Right ventricle myocardium inferior (tissue), 1 donor: ENCODE measurements at places on chromosomes 13 and 19. TPM values are rescaled to one million over a fixed set of nuclear protein-coding genes. Genes with fewer than 3 reads are reported as not detected.

The BRD4 gene
- total RNA-seq = 56.5 TPM

The OR7A5 gene
- not detected for total RNA-seq

The MBD3L2 gene
- not detected for total RNA-seq

The NUCB1 gene
- total RNA-seq = 246 TPM

The ZNF844 gene
- 14.3 TPM for total RNA-seq

The NLRP4 gene
- not detected for total RNA-seq

The SIX5 gene
- 22.3 TPM for total RNA-seq

The FFAR1 gene
- total RNA-seq = not detected

The INSL3 gene
- total RNA-seq = not detected

The LILRA5 gene
- 1.8 TPM for total RNA-seq

The PLA2G4C gene
- total RNA-seq = 40.8 TPM

The CYP2F1 gene
- not detected for total RNA-seq

The C19orf73 gene
- total RNA-seq = 1.8 TPM

The MAST3 gene
- 5.5 TPM for total RNA-seq

The ZNF791 gene
- total RNA-seq = 14.4 TPM

The CGB7 gene
- not detected for total RNA-seq

The ZNF136 gene
- 3.8 TPM for total RNA-seq

The OR7D2 gene
- total RNA-seq = 0.08 TPM

The POLR2I gene
- 145 TPM for total RNA-seq

The HNRNPA1L2 gene
- total RNA-seq = 1.5 TPM

The ZNF555 gene
- 8.9 TPM for total RNA-seq

The RUVBL2 gene
- 46.8 TPM for total RNA-seq

The SERTM1 gene
- 2.0 TPM for total RNA-seq

The KIR3DL2 gene
- total RNA-seq = not detected

The RNF225 gene
- total RNA-seq = not detected

The C19orf53 gene
- total RNA-seq = 89.9 TPM

The KLK8 gene
- not detected for total RNA-seq

The PABPC3 gene
- total RNA-seq = 0.05 TPM
